ENCODE measurements at places on chromosomes 5 and 9.
A peak's percentile ranks its signal among the peaks of the same experiment; 100 is the strongest.

DNA sequence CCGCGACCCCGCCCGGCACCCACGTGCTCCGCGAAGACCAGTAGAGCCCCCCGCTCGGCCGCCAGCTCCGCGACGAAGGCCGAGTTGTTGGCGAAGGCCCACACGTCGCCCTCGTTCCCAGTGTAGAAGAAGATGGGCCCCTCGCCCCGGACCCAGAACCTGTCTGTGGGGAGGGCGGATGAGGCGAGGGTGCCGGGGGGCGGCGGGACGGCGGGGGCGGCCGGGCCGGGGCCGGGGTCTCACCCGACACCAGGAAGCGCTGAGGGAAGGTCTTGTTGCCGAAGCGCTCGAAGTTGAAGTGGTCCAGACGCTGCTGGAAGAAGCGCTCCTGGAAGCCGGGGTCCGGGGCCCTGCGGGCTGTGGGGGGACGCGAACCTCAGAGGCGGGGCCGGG, 317 bp downstream of the DPP7 start:
- DNase-seq, result no peak

DNA sequence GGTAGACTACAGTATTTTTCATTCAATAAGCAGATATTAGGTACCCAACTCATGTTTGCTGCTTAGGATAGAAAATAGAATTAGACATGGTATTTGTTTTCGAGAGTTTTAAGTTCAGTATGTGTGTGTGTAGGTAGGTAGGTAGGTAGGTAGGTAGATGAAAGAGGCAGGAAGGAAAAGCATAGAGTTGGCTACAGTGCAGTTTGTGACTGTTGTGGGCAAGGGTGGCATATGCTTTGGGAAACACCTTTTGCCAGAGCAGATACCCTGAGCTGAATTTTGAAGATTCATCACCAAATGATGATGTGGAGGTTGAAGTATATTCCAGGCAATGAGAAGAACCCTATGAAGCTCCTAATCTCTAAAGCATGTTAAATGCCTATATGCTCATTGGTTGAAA, 20.0 kb upstream of the PCSK5 start:
- DNase-seq, result no peak

GRCh38 chr5:102663749-102664530, 91.2 kb upstream of the PAM start:
- DNase-seq, result no peak

DNA sequence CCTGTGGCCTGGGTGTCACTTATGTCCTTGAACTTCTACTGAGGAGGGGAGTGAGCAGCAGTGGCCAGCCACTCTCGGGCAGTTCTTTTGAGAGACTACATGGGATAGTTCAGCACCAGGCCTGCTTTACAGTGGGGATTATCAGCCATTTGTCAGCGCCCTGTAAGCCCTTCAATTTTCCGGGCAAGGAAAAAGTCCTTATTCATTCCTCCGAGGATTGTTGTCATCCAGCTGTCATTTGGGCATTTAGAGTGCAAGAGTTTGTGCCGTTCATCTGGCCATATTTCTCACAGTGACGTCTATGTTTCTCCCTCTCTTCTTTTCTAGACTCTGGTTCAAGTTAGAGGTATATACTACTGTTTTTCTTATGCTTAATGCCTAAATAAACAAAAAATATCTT, 172.8 kb downstream of the TLE4 start:
- DNase-seq, result no peak

DNA sequence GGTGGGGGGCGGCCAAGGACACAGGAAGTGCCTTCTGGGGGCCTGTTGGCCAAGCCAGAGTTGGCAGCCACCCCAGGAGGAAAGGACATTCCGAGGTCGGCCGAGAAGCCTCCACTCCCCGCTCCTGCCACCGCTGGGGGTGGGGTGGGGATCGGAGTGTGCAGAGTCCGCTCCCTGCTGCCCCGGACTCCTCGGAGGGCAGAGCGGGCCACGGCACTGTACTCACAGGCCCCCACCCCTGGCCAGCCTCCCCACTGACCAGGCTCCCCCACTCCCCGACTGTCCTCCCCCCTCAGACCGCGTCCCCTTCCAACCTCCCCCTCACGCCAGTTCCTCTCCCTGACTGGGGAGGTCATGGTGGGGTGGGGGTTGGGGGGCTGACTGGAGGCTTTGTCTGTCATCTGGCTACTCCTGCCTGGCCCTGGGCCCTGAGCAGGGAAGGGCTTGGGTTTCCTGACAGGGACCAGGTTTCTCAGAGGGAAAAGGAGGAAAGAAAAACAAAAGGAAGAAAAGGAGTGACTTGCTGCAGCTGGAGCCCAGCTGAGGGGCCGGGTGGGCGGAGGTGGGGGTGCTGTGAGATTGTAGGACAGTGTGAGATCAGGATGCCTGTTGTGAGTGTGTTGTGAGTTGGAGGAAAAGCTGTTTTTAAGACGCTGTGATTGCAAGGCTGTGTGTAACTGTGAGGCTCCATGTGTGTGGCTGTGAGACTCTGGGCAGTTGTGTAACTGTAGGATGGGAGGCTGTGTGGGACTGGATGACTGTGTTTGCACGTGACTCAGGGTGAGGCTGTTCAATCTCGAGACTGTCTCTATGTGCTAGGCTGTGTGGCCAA, 29.7 kb downstream of the CNTFR start:
- DNase-seq, result peak; percentile 59

DNA sequence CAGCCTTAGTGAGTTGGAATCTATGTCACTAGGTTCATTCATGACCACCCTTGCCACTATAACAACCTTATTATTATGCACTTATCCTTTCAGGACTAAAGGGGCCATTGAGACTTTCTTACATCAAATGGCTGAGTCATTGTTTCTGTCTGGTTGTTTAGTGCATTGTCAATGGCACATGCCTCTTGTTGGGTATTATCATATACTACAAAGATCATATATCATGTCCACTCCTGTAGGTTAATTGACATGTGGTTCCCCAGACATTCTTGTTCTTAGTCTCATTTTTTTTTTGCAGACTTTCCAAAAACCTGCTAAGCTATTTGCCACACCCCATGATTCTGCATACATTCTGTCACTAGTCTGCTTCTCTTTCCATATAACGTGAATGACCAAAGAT, 66.7 kb upstream of the PRDM9 start:
- no peak for DNase-seq

DNA sequence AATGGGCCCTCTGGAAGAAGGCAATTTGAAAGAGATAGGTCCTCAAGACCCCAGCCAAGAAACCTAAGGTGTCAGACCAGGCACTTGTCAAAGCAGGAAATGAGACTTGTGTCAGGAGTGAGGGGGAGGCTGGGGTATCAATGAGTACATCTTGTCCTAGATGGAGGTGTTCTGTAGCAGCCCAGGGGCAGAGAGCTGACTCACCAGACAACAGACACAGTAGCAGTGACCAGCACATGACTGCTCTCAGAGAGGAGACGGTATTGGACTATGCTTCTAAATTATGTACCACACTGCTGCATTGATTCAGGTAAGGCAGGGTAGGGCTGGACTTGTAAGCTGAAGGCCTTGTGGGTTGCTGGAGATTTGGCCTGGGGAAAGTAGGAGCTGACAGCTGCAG, 551.2 kb upstream of the KLF4 start:
- DNase-seq, result no peak

DNA sequence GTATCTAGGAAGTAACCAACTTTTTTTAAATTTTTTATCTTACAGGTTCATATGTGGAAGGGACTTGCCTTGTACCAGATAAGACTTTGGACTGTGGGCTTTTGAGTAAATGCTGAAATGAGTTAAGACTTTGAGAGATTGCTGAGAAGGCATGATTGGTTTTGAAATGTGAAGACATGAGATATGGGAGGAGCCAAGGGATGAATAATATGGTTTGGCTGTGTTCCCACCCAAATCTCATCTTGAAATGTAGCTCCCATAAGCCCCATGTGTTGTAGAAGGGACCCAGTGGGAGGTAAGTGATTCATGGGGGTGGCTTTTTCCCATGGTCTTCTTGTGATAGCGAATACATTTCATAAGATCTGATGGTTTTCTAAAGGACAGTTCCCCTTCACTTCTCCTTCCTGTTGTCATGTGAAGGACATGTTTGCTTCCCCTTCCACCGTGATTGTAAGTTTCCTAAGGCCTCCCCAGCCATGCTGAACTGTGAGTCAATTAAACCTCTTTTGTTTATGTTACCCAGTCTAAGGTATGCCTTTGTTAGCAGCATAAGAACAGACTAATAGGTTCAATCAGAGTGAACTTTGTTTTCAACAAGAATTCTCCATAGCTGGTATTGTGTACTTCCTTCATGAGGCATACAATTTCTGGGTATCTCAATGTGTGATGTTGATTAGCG, 535.6 kb upstream of the MEF2C start:
- DNase-seq, result no peak

GRCh38 chr5:176952531-176953193, 53.5 kb upstream of the HK3 start:
- no peak for DNase-seq

- no peak for DNase-seq
Measured at GRCh38 chr9:87386490-87387025, 111.1 kb upstream of the DAPK1 start.

GRCh38 chr5:139413153-139413552, 9.3 kb upstream of the SPATA24 start:
- no peak for DNase-seq

- DNase-seq, result no peak
Measured at GRCh38 chr5:177093082-177093712, 6.5 kb downstream of the FGFR4 start.

DNA sequence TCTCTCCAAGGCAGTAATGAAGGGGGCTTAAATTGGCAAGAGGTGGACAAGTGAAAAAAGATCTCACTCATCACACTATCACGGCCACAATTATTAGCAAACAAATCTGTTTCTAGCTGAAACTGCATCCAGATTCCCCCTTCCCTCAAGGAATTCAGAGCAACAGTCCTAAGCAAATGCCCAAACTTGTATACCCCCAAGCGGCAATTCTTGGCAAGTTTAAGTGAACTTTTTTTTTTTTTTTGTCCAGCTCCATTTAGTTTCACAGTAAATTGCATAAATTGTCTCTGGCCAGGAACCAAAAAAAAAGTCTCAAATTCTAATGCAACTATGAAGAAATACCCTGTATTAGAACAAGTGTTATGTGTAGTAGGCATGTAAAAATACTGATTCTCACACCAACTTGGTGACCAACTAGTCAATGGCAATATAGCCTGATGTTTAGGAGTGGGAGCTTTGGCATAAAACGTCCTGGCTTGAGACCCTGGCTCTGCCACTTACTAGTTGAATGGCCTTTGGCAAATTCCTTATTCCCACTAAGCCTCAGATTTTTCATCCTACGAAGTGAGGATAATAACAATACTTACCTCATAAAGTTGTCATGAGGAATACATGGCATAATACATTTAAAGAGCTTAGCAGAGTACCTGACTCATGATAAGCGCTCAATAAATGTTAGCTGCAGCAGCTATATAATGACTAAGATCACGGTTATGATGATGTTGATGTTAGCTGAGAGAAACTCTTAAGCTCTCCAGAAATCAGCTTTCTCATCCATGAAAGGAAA, 193.2 kb downstream of the ADAMTSL1 start:
- DNase-seq, result no peak

DNA sequence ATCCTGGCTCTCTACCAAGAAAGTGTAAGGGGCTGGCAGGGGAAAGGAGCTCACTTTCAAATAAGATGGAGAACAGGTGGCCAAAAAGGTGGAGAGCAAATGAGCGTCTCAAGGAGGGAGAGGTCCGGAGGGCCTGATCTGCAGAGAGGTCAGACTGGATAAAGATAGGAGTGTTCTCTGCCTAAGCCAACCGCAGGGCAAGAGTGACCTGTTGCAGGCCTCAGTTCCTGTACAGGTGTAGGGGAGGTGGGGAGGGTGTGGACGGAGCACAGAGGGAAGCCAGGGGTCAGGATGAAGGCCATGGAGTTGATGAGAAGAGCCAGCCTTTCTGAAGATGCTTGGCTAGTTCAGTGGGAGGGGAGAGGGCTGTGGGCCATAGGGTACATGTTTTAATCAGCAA, 239.7 kb downstream of the HSPA4 start:
- DNase-seq, result no peak

DNA sequence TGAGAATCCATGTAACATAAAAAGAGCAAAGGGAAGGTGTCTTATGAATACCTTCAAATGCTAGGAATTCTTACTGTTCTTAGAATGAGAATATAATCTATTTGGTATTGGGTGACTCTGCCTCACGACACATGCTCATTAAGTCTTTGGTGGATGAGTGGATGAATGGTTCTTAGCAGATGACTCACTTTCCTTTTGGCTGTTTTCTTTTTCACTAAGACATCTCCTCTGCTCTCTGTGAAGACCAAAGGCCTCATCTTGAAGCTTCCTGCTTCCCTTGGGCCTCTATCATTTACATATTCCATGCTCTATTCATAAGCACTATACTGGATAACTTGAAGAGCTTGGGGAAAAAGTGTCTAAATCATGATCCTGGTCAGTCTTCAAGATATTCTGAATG, 468.1 kb downstream of the SPATA31D1 start:
- DNase-seq, result no peak

DNA sequence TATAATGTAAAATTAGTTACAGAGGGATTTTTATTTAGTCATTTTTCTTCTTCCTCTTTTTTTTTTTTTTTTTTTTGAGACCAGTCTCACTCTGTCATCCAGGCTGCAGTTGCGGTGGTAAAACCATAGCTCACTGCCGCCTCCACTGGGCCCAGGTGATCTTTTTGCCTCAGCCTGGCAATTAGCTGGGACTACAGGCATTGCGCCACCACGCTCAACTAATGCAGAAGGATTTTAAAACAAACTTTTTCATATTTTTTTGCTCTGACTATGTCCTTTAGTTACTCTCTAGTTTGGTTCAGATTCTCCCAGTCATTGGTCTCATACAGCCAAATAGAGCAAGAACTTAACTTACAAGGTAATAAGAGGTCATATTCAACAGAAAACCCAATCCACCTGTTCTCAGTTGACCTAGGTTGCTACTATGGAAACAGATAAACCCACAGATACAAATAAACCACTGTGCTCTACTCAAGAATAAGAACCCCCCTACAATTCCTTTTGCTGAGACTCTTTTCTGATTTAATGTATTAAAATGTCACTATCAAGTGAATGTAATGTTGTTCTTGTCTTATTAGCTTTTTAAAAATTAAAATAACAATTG, 50.1 kb upstream of the TTC39B start:
- no peak for DNase-seq

DNA sequence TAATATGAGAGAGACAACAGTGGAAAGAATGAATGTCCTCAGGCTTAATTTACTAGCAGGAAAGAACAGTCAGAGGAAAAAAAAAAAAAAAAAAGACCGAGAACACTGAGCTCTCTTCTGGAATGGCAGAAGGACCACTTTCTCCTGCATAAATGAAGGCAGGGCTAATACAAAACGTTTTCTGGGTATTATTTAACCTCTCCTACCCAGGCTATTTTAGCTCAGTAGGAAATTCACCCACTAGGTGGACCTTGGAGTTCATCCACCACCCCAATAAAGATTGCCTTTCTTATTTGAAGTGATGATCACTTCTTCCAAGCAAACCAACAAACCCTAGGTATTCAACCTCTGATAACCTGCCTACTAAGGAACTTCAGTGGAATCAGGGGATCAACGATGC, 3.7 kb downstream of the GLIS3 start:
- no peak for DNase-seq

DNA sequence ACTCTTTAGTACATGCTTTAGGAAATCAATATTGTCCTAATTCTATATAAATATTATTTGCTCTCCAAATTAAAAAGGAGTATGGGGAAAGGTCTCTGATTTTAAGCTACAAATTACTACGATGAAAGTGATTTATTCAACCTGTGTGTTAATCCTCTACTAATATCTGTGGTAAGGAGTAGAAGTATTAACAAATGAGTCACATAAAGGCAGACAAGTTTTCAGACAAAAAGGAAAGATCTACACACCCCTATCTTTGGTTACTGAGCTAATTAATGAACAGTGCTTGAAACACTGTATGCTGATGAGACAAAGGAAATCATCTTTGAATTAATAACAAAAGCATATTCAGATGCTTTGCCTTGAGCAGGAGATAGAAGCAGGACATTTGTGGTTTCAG, 15.9 kb downstream of the LOX start:
- DNase-seq, result no peak
